Left colon (tissue), 2 donors: ENCODE measurements at places on chromosomes 11 and 22.

DNA sequence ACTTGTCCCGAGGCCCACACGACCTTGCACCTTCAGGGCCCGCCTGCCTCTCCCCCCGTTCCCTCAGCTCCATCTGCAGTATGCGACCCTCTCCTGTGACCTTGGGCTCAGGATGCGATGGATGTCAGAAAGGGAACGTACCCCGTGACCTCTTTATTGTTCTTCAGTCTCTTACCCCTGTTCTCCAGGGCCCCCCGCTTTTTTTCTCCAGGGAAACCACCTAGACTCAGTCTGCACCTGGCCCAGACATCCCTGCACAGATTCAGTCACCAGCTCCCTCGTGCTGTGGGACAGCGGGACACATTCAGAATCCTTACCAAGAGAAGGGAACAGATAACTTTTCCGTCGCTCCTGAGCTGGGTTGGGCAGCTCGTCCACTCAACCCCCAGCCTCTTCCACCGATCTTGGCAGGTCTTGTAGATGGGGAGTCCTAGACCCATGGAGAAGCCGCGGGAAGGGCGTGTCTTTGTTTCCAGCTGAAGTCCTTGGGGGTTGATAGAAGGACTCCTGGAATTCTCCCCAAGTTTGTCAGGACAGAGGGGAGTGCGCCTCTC lies 1.4 kb upstream of the PHOX2A start:
- DNase-seq = no peak

DNA sequence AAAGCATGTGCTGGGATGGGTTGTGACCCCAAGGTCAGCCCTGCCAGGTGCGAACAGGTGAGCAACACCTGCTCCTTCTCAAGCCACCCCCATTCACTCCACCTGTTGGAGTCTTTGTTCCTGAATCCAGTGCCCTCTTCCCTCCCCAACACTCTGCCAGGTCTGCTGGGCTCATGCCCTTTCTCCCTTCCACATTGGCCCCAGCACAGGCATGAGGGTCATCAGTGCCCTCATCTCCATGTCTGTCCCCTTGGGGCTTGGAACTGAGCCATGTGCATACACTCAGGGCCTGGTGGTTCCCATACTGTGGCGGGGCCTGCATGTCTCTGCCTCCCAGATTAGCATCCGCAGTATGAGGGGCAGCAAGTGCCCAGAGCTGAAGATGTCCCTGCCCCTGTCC lies 19.1 kb downstream of the RFPL2 start:
- DNase-seq = no peak

DNA sequence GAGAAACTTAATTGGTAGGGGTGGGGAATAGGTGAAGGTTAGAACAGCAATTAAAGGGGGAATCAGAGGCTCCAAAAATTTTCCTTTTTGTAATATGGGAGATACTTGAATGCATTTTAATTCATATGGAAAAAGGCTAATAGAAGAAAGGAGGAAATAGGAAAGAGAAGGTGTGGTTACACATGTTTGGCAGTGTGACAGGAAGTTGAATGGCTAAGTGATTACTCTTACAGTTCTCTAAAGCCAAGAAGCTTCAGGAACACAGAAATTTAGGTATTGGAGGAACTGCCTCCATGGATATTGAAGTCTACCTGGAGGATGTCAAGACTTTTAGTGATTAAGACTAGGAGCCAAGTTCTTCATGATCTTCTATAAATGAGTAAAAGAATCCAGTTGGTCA lies 6.3 kb downstream of the NXPE2 start:
- DNase-seq = no peak

DNA sequence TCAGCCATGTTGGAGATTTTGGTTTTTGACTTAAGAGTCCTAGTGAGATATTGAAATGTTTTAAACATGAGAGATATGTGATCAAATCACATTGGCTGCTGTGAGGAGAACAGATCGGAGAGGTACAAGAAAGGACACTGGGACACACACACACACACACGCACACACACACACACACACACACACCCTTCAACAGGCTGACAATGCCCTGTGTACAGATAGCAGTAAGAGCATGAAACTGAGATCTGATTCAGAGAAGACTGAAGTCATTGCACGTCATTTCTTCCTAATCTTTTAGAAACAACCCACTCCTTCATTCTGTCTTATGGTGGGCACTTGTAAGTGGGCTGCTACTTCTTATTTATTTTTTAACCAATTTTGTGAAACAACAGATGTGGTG lies 200.5 kb upstream of the E2F8 start:
- DNase-seq = no peak

- no peak for DNase-seq
Measured at GRCh38 chr22:16601437-16602223, 9.0 kb upstream of the CCT8L2 start.

- DNase-seq = no peak
Measured at GRCh38 chr11:128620309-128621100, 33.1 kb upstream of the ETS1 start.

- no peak for DNase-seq
Measured at GRCh38 chr11:69563946-69564775, 76.8 kb upstream of the CCND1 start.

- DNase-seq = no peak
Measured at GRCh38 chr11:67630943-67631331, 1.2 kb upstream of the NUDT8 start.

- DNase-seq = no peak
Measured at GRCh38 chr11:118766035-118766434, 24.9 kb downstream of the DDX6 start.

GRCh38 chr11:96306933-96307775 lies 35.8 kb downstream of the MAML2 start:
- peak; percentile 86 for DNase-seq

DNA sequence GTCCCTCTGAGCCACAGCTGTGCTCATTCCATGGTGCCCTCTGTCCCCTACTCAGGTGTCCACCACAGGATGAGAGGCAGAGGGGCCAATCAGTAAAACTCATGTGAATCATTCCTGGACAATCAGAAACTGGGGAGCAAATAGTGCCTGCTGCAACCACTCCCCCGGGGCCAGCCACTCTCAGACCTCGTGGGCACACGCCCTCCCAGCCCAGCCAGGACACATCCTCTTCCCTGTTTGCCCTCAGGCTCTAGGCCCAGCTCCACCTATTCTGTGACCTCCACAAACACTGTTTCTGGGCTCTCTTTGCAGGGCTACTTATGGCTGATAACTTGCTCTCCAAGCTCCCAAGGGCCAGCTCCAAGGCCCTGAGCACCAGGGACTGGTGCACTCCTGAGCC lies 14.0 kb upstream of the KCTD14 start:
- DNase-seq = peak; percentile 75

- no peak for DNase-seq
Measured at GRCh38 chr22:49676230-49676629, 151.4 kb downstream of the BRD1 start.

- DNase-seq = no peak
Measured at GRCh38 chr11:20243974-20244373, 83.7 kb upstream of the DBX1 start.

GRCh38 chr11:62542750-62543567 lies 3.6 kb downstream of the AHNAK start:
- DNase-seq = peak; percentile 88

GRCh38 chr11:68115285-68115684 lies 5.9 kb downstream of the CHKA start:
- DNase-seq = no peak

- DNase-seq = peak; percentile 30
Measured at GRCh38 chr11:30487200-30487898, 98.8 kb downstream of the MPPED2 start.

GRCh38 chr22:43377548-43377895 lies 34.3 kb upstream of the MPPED1 start:
- DNase-seq = no peak

DNA sequence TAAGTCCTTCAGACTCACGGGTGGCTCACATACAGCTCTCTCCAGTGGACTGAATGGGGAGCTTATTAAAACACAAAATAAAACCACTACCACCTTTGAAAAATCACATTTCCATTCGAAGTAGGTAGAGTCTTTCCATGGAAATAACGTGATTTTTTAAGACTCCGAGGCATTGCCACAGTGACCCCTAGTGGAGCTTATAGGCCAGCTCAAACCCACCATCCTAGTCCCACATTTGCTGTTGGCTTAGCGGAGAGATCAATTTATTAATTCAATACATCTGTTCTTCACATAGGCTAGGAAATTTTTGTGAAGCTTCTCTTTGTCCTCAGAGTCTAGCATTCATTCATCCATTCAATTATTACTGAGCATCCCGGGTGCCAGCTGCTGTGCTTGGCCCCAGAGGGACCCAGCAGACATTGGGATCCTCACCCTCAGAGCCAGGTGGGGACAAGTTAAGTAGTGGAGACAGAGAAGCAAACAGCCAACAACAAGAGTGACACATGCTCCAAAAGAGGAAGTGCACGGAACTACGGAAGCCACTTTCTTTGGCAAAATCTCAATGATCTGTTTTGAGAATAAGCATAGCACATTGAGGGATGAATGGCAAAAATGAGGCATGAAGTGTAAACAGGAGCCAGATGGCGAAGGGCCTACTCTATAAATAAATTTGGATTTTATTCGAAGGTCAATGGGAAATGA lies 10.2 kb upstream of the P4HA3 start:
- no peak for DNase-seq

DNA sequence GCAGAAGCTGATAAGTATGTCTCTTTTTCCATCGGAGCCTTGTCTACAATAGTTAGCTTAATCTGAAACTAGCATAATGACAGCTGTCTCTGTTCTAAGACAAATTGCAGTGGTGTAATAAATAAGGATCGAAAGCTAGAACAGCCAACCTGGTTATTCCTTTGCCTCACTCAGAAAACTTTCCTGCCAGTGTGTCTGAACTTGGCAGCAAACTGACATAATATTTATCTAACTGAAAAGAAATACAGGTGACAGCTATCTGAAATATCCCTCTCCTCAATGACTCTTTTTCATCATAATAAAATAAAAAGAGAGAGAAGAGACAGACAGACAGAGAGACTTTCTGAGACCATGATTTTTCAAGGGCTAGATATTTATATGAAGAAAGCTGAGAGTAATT lies 642.5 kb downstream of the LRRC4C start:
- no peak for DNase-seq

DNA sequence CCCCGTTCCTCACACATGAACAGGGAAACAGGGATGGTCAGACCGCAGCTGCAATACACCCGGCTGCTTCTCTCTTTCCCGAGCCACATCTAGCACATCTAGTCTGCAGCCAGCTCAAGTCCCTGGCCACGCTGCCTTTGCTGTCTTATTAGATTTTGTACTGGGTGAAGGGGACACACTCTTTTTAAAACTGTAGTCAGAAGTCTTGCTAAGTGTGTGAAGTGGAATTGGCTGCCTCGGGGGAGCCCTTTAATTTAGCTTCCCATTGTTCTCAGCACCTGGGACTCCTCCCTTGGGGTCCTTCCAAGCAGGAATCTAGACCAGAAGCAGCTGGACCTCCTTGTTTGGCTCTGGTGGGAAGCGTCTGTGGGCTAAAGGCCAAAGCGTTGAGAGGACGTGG lies 420.0 kb downstream of the CTTN start:
- no peak for DNase-seq

- DNase-seq = no peak
Measured at GRCh38 chr11:73087730-73088129, 54.4 kb downstream of the FCHSD2 start.

- no peak for DNase-seq
Measured at GRCh38 chr22:46959369-46959768, 196.9 kb downstream of the TBC1D22A start.

- DNase-seq = no peak
Measured at GRCh38 chr11:110184456-110184855, 91.3 kb downstream of the ZC3H12C start.

- no peak for DNase-seq
Measured at GRCh38 chr11:57207168-57207567, 25.4 kb downstream of the LRRC55 start.

- no peak for DNase-seq
Measured at GRCh38 chr11:16149476-16149875, 206.9 kb downstream of the SOX6 start.

- DNase-seq = peak; percentile 64
Measured at GRCh38 chr22:42976217-42976933, 38.6 kb downstream of the PACSIN2 start.

DNA sequence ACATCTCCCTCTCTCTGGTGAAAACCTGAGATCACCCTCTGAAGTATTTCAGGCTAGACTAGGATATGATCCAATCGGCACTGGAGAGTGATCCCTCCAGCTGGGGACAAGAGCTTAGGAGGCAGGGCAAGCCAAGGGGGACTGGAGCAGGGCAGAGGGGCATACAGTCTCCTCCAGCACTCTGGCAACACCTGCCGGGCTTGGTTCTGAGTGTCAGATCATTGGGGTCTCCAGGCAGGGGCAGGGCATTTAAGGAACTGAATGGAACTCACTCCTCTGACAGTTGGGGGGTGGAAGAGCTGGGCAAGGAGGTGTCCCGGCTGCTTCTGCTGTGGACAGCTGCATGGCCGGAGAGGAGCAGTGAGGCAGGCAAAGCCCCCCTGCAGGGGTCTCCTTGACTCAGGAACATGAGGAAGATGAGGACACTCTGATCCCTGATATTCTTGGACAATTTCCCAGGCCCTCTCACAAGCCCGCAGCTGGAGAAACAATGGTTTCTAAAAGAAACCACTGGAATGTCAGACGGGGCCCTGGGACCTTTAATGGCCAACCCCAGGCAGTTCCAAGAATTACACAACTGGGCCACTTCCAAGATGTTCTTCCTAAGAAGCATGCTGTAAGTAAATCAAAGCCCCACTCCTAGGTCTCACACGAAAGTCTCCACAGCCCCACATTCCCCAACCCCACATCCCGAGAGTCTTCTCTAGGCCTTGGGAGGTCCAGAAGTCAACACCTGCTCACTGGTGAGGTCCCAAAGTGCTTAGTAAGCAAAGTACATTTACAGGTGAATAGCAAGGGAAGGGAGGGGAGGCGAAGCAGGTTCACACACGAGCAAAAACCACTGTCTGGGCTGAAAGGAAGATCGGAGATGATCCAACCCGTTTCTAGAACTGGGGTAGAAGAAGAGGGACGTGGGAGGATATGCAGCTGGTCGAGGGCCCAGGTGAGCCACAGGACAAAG lies 1.2 kb upstream of the CCDC86 start:
- DNase-seq = no peak

GRCh38 chr11:45568049-45568448 lies 97.4 kb downstream of the CHST1 start:
- DNase-seq = no peak

- DNase-seq = no peak
Measured at GRCh38 chr22:36773935-36774334, 2.0 kb downstream of the IFT27 start.
